Spleen (tissue), 13 donors: ENCODE measurements at places on chromosomes 13 and 19.

GRCh38 chr19:12672744-12673143, 6.1 kb downstream of the WDR83 start:
- no peak for DNase-seq

- DNase-seq, result no peak
These were observed 7.9 kb downstream of the PIP5K1C start for GRCh38 chr19:3692141-3693024.

DNA sequence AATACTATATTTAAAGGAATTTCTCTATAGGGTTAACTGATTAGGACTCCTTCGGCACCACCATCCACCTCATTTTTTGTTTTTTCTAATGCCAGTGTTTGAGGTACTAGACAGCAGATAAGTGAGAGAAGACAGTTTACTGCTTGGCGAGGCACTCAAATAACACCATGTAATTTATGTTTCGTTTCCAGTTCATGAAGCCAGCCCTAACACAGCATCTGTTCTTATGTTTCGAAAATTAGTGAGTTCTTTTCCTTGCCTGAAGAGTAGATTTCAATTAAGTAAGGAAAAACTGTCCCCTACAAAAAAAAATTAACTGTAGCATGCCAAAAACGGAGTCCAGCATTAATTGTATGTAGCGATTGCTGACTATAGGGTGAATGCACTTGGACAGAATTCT, 409.1 kb downstream of the TBC1D4 start:
- DNase-seq, result no peak

DNA sequence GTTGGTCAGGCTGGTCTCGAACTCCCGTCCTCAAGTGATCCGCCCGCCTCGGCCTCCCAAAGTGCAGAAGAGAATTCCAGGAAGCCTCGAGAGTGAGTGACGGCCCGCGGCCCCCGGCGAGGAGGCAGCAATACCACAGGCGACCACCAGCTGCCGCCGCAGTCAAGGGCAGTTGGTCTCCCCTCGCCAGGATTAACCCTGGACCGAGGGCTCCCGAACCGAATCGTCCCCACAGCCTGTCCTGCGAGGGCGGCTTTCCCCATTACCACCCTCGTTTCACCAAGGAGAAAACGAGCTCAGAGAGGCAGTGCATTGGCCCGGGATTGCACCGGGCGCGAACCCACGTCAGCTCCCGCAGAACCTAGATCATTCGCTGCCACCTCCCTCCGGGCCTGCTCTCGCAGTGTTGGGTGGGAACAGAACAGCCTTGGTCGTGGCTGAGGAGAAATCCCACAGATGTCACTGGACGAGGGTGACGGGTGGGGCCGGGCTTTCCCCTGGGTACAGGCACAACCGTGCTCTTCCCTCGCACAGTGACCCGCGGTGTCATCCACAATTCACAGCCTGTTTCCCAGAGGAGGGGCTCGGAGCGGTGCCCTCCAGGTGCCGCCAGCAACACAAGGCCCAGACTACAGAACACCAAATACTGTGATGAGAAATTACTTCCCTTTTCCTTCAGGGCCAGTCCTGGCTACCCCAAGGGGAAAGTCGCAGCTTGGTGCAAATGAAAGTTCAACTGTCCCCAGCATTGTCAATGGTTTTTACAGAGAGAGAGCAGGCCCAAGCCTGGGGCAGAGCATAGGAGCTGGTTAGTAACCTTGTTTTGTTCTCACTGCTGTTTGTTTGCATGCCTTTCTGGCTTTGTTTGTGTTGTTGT, 24.8 kb downstream of the C2CD4C start:
- peak; percentile 75 for DNase-seq

- DNase-seq, result no peak
These were observed 207.1 kb upstream of the PCDH9 start for GRCh38 chr13:67437244-67437643.

DNA sequence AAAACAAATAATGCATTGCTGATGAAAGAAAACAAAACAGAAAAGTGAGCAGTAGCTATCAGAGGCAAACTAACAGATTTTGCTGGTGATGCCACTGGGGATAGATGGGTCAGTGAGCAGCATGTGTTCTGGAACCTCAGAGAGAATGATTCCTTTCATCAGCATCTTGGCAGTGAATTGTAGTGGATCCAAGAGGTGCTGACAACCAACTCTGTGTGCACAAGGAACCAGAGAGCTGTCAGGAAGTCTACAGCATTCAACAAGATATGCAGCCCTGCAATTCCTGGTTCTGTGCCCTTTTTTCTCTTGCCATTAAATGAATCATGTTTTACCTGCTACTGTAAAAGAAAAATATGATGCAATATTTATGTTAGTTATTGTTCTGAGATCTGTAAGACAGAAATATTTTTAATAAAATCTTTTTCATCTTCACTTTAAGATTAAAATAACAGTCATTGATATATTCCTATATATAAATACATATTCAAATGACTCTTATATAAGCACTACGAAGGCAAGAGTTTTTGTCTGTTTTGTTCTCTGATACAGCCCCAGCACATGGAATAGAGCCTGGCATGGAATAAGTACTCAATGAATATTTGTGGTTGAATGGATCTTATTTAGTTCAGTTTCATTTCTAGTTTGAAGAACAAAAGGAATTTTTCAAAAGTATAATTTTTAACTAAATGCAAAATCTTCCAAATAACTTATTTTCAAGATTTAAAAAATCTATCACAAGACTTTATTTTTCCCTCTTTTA, 80.8 kb downstream of the FREM2 start:
- DNase-seq, result no peak

- DNase-seq, result peak; percentile 64
These were observed 126.1 kb upstream of the MCF2L start for GRCh38 chr13:112842931-112843391.

- DNase-seq, result peak; percentile 87
These were observed 5.0 kb downstream of the ZSCAN5A start for GRCh38 chr19:56309511-56310185.

- no peak for DNase-seq
These were observed 2033.9 kb upstream of the PCDH20 start for GRCh38 chr13:63449550-63449949.

GRCh38 chr13:107238262-107238981, 670.5 kb upstream of the ARGLU1 start:
- no peak for DNase-seq

DNA sequence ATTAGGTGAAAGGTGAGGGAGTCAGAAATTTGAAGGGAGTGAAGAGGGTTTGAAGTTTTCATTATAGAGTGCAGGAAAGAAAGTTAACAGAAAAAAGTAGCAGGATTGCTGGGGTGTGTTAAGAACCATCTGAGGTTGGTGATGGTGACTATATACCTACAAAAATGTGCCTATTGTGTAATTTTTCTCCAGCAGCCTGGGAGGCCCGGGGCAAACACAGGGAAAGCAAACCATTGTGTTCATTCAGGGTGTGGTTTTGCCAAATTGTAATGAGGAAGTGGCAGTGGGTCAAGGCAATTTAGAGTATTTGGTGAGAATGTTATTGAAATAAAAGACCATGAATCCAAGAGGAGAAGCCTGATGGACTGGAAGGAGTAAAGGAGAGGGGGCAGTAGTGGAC, 8.2 kb upstream of the SUCLA2 start:
- DNase-seq, result no peak

DNA sequence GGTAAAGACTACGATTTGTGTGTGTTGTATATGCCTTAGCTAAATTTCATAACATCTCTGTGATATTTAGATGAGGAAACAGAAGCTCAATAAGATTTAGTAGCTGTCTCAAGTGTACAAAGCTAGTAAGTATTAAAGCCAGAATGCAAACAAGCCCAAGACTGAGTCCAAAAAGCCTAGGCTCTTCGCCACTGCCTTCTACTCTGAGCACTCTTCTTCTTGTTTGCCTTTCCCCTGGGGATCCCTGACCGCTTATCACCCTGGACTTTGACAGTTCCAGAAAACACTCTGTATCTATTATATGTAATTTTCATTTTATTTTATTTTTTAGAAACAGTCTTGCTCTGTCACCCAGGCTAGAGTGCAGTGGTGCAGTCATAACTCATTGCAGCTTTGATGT, 5.8 kb downstream of the TM9SF2 start:
- no peak for DNase-seq

DNA sequence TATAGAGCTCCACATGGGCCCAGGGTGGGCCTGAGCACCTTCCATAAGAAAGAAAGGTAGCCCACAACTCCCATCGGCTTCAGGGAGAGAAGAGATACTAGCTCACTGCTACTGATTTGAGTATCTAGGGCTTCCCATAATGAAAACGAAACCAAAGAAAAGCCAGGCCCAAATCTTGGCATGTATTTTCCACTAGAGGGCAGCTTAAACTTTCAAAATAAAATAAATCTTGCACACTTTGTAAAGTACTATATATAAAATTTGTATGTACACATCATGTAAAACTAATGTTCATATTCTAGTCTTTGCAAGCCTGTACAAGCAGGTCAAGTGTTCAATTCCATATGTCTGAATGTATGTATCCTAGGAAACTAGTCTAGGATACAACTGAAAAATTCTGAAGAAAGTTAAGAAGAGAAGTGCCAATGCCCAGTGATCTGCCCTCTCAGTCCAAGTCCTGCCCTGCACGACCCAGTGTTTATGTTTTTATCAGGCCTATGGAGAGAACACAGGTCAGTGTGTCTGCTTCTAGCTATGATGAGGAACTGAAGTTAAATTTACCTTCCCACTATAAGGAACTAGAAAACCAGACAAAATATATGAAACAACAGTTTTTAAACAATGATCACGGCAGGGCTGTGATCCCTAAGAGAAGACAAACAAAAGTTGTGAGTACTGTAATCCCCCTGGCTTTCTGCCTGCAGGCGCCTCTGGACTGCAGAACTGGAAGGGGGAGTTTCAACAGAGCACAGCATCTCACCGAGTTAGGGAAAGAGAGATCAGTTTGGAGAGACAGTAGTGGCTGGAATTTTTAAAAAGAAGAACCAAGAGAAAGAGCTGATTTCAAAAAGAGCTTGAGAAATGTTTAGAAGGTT, 475.7 kb downstream of the UQCRFS1 start:
- no peak for DNase-seq

DNA sequence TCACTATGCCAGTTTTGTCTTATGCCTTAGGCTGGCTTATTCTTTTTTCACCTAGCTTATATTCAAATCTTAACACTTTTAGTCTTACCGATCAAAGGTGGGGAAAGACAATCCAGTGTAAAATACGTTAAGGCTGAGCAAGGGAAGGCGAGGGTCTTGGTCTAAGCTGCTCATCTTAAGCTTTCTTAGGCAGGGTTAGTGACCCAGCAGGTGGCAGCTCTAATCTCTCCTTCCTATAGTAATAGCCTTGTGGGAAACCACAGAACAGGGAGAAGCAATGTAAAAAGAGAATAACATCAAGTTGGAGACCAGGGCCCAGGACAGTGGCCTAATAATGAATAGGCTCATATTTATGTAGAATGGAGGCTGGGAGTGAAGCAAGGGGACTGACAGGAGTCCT, 45.9 kb downstream of the COG3 start:
- no peak for DNase-seq

- DNase-seq, result no peak
These were observed 89.7 kb downstream of the ZAR1L start for GRCh38 chr13:32225481-32225931.

DNA sequence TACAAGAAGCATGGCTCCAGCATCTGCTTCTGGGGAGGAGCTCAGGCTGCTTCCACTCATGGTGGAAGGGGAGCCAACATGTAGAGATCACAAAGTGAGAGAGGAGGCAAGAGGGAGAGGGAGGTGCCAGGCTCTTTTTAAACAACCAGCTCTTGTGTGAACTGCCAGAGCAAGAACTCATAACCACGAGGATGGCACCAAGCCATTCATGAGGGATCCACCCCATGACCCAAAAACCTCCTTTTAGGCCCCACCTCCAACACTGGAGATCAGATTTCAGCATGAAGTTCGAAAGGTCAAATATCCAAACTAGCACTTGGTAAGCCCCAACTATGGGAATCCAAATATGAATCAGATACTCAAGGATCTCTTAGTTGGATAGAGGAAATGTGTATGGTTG, 131.2 kb downstream of the RXFP2 start:
- DNase-seq, result no peak

DNA sequence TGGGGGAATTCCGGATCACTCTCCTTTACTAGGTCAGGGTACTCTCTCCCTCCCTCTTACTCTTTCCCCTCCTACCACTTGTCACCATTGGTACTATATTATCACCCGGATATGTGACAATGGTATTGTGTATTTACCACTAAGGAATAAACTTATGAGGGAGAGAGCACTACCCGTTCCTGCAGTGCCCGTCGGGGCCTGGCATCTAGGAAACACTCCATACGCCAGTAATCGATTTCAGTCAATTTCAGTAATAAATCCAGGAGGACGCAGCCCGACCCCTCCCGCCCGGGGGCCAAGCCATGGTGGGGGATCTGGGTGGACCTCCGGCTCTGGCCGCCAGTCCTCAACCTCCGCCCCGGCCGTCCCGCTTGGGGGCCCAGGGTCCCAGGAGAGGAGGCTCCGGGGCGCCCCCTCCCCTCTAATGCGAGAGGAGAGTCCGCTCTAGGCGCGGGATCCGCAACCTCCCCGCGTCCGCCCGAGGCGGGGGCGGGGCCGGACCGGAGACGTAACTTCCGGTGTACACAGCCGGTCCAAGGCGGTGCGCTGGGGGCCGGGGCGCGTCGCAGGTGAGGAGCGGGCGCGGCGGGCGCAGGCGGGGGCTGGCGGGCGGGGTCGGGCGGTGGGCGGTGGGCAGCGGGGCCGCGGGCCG, at the start of gene GARRE1:
Gene GARRE1 (plus strand): TSS at position 509 of the 652 bp plus-strand sequence. CDS start 45,920 bp downstream, outside the sequence.
- peak; percentile 98 for DNase-seq

DNA sequence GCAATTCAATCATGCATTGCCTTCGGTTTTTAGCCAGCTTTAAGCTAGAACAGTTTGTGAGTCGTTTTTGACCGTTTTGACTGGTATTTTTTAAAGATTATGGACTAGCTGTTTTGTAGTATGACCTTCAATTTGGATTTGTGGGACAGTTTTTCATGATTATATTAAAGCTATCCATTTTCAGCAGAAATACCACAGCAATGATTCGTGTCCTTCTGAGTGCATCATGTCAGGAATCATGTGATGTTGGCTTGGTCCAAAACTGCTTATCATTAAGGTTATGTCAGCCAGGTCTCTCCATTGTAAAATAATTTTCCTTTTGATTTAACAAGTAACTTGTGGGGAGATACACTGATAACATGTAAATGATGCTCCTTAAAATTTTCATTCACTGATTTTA, 229.0 kb downstream of the POSTN start:
- no peak for DNase-seq

DNA sequence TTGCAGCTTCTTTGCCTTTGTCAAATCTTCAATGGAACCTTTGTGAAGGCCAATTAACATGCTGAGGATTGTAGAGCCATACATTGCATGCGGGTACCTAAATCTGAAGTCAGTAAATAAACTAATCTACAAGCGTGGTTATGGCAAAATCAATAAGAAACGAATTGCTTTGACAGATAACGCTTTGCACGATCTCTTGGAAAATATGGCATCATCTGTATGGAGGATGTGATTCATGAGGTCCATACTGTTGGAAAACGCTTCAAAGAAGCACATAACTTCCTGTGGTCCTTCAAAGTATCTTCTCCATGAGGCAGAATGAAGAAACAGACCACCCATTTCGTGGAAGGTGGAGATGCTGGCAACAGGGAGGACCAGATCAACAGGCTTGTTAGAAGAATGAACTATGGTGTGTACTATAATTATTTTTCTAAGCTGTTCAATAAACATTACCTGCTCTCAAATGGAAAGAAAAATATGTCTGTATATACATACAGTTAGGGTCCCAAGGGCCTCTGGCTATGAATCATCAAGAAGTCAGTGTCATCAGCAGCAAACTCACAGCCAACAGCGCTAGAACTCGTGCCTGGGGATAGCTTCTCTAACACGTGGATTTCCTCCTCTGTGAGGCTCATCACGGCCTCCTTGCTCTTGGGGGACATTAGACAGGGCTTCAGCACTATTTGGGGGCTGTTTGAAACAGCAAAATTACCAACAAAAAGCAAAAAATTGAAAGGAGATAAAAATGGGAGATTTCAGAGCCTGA, 2.9 kb upstream of the CD70 start:
- no peak for DNase-seq
